ENCODE measurements at places on chromosomes 6 and 20. TPM values are rescaled to one million over a fixed set of nuclear protein-coding genes. Genes with fewer than 3 reads are reported as not detected.

The RBCK1 gene
- 52.3 TPM for total RNA-seq

The SH3BGRL2 gene
- 2.7 TPM for total RNA-seq

The VGLL2 gene
- not detected for total RNA-seq

The CD93 gene
- under 0.01 TPM for total RNA-seq

The RSPO3 gene
- 0.77 TPM for total RNA-seq

The BCKDHB gene
- 13.2 TPM for total RNA-seq

The CTCFL gene
- total RNA-seq, result not detected

The MEP1A gene
- total RNA-seq, result not detected

The SCUBE3 gene
- total RNA-seq, result 2.8 TPM

The MLN gene
- not detected for total RNA-seq

The SLX4IP gene
- total RNA-seq, result 3.9 TPM

The MUC22 gene
- not detected for total RNA-seq

The FAM229B gene
- 24.0 TPM for total RNA-seq

The NOX3 gene
- total RNA-seq, result not detected

The FAM184A gene
- total RNA-seq, result under 0.01 TPM

The FANCE gene
- total RNA-seq, result 3.8 TPM

The ENPP4 gene
- 0.16 TPM for total RNA-seq

The TINAG gene
- total RNA-seq, result not detected

The PRDM13 gene
- not detected for total RNA-seq

The TRIM10 gene
- not detected for total RNA-seq

The C6orf15 gene
- total RNA-seq, result not detected

The MYCT1 gene
- not detected for total RNA-seq

The KHDC1L gene
- not detected for total RNA-seq

The RIMS1 gene
- total RNA-seq, result 0.16 TPM

The TBXT gene
- not detected for total RNA-seq

The SRMS gene
- total RNA-seq, result not detected
